ENCODE measurements at places on chromosomes 1 and 21.

DNA sequence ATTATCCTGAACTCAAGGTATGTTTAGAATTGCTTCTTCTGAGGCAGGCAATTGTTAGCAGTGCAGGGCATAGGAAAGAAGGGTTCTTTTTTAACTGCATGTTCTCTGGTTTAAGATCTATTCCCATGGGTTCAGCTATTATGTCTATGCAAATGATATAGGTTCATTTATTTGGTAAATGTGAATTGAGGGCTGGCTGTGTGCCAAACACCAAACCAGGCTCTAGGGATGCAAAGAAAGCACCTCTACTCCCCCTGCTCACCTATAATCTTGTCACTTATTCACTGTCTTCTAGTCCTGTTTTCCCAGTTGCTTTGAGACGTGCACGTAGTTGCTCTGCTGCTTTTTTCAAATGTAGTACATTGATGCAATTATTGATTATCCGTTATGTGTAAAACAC, 691 bp upstream of the KIFAP3 start:
- no peak for DNase-seq

GRCh38 chr1:26070296-26070962, 3.0 kb upstream of the TRIM63 start:
- no peak for DNase-seq

DNA sequence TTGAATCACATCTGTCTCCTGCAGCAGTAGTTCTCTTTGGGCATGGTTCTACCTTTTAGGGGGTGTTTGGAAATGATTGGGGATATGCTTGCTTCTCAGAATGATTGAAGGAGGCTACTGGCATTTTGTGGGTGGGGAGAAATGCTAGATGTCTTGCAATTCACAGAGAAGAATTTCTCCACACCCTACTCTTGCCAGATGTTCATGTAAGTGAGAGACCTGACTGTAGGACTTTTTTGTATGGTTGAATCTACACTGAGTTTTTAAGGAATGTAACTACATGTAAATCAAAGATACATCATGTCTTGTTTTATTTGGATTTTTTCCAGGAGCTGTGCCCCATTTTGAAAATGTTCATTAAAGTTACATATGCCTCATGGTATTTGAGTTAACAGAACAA, 311.9 kb downstream of the PRDM2 start:
- DNase-seq = no peak

- no peak for DNase-seq
Observed at GRCh38 chr1:228723287-228723686, 12.0 kb upstream of the RHOU start.

DNA sequence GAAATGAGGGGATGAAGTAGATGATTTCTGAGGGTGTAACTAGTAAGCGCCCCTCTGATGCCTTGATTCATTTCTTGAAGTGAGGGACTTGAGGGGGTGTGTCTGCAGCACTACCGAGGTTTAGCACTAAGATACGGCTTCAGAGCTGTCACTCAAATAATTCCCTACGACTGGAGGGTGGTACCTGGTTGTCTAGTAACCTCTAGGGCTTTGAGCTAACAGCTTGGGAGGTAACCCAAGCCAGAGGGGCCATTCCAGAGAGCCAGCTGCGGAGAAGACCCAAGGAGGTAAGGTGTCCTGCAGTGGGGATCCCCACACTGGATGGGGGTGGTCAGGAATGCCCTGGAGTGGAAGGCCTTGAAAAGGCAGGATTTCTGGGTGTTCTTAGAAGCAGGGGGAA, at the start of gene TTC24:
TSS of gene TTC24 (plus strand) at position 252 of the 400 bp plus-strand sequence. CDS start 1,642 bp downstream, outside the sequence.
- no peak for DNase-seq

GRCh38 chr1:41631154-41631553, 146.7 kb upstream of the EDN2 start:
- DNase-seq = no peak

GRCh38 chr1:169309178-169310166, 58.1 kb downstream of the NME7 start:
- peak; percentile 46 for DNase-seq

GRCh38 chr21:39386194-39386593, 37.3 kb upstream of the HMGN1 start:
- no peak for DNase-seq

DNA sequence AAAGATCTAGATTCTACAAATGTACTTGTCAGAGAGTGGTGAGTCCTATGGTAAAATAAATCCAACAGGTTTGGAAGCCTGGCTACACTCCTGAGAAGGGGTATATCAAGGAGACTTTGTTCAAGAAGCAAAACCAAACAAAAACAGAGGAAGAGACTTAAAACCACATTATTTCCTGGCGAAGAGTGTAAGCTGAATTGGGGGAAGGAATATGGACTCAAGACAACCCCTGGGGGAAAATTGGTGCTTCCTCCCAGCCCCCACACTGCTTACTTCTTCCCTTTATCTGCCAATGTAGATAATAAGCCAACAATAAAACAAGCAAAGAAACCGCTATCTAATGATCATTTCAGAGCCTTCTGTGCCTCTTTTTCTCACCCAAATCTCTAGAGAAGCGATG, 48.4 kb upstream of the ZBTB18 start:
- DNase-seq = peak; percentile 54

DNA sequence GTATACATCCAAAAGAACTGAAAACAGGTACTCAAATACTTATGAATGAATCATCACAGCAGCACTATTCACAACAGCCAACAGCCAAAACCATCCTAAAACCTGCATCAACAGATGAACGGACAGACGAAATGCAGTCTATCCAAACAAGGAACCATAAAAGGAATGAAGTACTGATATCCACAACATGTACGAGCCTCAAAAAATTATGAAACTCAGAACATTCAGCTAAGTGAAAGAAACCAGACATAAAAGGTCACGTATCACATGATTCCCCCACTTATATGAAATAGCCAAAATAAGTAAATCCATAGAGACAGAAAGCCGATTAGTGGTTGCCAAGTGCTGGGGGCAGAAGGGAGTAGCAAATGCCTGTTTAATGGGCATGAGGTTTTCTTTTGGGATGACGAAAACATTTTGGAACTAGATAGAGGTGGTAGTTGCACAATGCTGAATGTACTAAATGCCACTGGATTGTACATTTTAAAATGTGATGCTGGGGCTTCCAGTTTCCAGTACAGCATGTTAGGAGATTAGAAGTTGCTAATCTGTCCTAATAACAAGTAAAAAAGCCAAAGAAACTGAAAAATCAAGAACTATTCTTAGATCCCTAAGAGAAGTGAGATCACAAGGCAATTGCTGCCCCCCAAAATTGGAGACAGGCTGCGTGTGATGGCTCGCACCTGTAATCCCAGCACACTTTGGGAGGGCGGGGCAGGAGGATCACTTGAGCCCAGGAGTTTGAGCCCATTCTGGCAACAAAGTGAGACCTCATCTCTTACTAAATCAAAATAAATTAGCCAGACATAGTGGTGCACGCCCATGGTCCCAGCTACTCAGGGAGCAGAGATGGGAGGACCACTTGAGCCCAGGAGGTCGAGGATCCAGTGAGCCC, 25.3 kb downstream of the CLSTN1 start:
- no peak for DNase-seq

DNA sequence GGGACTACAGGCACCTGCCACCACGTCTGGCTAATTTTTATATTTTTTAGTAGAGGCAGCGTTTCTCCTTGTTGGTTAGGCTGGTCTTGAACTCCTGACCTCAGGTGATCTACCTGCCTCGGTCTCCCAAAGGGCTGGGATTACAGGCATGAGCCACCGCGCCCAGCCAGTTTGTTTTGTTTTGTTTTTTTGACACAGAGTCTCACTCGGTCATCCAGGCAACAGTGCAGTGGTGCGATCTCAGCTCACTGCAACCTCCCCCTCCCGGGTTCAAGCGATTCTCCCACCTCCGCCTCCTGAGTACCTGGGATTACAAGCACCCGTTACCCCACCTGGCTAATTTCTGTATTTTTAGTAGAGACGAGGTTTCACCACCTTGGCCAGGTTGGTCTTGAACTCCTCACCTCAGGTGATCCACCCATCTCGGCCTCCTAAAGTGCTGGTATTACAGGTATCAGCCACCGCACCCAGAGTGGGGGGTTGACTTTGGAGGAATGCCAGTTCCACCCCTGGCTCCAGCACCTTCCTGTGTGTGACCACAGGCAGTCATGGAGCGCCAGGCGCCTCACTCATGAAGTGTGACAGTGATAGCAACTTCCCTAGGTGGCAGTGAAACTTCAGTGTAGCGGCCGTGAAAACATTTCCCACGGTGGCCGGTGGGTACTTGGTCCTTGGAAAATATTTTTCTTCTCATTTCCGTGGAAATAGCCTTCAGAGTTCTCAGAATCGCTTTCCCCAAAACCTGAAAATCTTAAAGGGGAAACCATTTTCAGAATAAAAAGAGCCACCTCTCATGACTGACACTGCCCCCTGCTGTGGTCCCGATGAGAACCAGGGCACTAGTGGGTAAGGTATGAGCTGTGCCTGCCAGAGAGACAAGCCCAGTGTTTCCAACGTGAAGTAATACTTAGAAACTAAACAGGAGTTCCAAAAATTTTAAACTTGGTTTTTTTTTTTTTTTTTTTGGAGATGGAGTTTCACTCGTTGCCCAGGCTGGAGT, 48.6 kb downstream of the WDR4 start:
- DNase-seq = no peak

GRCh38 chr1:246815693-246816270, 91.6 kb downstream of the SCCPDH start:
- DNase-seq = no peak

DNA sequence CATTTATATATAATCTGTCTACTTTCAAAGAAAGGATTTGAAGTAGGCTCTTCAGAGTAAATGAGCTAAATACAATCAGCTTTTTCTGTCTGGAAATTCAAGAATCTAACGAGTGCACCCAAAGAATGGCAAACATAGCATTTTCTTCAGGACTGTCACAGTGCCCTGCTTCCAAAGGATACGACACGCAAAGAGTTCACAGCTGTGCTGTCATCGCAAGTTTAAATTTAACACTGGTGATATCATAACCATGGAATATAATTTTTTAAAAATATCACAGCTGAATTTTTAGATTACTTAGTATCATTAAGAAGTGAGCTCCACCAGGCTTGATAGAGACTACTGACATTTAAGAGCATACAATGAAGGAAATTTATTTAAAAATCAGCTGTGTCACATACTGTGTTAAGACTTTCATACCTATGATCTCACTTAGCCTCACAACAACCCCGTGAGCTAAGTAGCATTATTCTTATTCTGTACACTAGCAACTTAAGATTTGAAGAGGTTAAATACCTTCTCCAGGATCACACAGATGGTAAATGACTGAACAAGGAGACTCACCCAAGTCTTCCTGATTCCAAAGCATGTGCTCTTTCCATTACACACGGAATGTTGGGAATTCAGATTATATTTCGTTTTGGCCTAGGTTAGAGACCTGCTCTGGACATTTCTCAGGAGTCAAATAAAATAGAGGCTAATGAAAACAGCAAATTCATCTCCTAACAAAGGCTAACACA, 46.2 kb upstream of the PRRX1 start:
- DNase-seq = no peak

- DNase-seq = no peak
Observed at GRCh38 chr1:15836772-15837669, 10.5 kb upstream of the SPEN start.

GRCh38 chr21:42260121-42260520, 41.2 kb downstream of the ABCG1 start:
- no peak for DNase-seq

DNA sequence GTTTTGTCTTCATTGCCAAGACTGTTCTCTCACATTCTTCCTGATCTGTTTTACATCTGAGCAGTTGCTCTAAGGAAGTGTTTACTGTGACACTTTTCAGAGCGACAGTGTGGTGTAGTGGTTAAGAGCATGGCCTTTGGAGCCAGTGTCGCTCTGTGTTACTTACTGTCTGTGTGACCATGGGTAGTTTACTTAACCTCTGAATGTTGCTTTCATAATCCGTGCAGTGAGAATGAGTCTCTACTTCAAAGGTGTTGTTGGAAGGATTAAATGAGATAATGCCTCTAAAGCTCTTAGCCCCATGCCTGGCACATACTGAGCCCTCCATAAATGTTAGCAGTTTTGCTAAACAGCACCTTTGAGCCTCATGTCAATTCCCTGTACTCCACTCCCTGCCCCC, 35.9 kb upstream of the ZFP69B start:
- DNase-seq = no peak

GRCh38 chr21:42389449-42389835, 6.4 kb downstream of the TMPRSS3 start:
- DNase-seq = no peak

- peak; percentile 72 for DNase-seq
Observed at GRCh38 chr1:156126043-156126629, 11.6 kb downstream of the LMNA start.

DNA sequence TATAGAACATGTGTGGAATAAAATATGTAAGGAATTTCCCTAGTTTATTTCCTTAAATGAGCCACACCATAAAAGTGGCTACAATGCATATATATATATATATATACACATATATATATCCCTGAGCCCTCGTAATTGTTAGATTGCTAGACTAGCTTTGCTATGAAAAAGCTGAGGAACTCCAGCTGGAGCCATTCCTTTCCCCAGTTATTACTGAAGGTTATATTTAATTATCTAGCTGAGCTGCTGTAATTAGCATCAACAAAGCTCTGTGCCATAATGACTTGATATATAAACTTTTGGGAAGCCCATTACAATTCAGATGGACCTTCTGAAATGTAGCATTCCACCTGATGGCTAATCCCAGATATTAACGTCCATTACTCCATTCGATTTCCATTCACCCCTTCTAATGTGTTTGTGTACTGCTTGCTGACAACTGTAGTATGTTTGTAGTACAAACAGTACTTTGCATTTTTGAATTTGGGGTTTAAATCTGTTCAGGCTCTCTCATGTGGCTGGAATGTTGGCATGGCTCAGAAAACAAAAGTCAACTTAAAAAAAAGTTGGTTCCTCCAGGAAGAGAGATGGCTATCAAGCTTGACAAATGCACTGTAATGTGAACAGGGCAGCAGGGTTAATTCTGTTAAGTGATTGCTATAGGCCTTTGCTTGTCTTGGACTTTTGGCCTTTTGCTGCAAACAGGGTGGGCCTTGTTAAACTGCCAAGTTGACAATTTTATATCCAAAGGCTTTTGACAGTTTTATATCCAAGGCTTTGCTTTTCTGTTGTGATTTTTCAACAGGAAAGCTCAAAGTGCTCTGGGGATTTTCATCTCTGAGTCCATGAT, 170.0 kb downstream of the LTN1 start:
- DNase-seq = no peak

DNA sequence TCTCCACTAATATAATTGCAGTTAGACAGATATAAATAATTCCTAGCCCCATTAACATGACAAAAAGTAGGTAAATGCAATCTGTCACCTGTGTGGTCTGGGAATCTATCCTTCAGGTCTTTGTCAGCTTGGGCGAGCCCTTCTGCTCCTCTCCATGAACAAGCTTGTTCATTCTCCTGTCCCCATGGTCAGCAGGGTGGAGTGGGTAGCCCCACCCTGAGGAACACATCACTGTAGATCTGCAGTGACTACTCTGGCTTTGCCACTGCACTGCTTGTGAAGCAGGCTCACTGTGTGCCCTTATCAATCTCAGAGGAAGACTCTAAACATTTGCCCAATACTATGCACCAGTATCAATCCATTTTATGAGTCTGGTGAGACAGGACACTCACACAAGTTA, 279.0 kb downstream of the MATN1 start:
- DNase-seq = no peak

- peak; percentile 54 for DNase-seq
Observed at GRCh38 chr1:230066031-230066430, 1.0 kb upstream of the GALNT2 start.

All from KG1 (cell line).